ENCODE measurements at places on chromosomes 12 and 14. TPM values are rescaled to one million over a fixed set of nuclear protein-coding genes. Genes with fewer than 3 reads are reported as not detected.

Gene NR1H4
- total RNA-seq: not detected

GRCh38 chr12:104751120-104751519, 207.0 kb downstream of the SLC41A2 start:
- no peak overlapping the region for H3K27ac ChIP-seq
- H3K4me3 ChIP-seq: no peak overlapping the region
- no peaks in the 10 kb centered on the region for H3K4me1 ChIP-seq
- H3K27me3 ChIP-seq: no peaks in the 10 kb centered on the region
- H3K36me3 ChIP-seq: no peaks in the 10 kb centered on the region
- no peak for DNase-seq

Gene CLEC7A
- total RNA-seq: not detected

DNA sequence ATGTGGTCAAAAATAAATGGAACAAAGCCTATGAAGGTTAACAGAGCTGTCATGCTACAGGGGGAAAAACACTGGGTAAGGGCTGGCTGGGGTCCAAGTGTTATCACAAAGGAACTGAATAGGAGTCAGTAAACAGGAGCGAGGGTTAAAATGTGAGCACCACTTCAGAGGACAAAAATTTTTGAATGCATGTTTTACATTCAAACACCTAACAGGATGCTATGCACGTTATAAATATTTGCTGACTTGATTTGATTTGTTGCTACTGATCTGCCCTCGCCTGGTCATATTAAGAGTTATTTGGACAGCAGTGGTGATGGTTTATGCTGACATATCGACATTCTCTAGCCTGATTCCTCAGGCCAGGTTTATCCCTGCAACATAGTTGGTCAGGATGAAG, 7.4 kb upstream of the KTN1 start:
- H3K27me3 ChIP-seq: no peaks in the 10 kb centered on the region
- peak overlapping the region; percentile 69 for H3K27ac ChIP-seq
- no peaks in the 10 kb centered on the region for H3K36me3 ChIP-seq
- peaks cover 31% of the 10 kb centered on the region for H3K4me1 ChIP-seq
- H3K4me3 ChIP-seq: no peak overlapping the region
- peak; percentile 43 for DNase-seq

DNA sequence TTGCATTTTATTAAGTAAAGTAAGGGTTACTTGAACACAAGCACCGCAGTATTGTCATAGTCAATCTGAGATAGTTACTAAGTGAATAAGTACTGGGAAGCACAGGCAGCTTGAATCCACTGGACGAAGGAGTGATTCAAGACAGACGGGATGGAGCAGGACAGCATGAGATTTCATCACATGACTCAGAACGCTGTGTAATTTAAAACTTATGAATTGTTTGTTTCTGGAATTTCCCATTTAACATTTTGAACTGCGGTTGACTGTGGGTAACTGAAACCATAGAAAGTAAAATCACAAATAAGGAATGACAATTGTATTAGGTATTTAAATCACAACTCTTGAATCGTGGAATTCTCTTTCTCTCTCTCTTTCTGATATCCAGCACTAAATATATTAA, 1630.4 kb upstream of the SEL1L start:
- peaks cover 13% of the 10 kb centered on the region for H3K4me1 ChIP-seq
- H3K36me3 ChIP-seq: no peaks in the 10 kb centered on the region
- H3K27me3 ChIP-seq: no peaks in the 10 kb centered on the region
